ENCODE measurements at places on chromosomes 1 and 21. TPM values are rescaled to one million over a fixed set of nuclear protein-coding genes. Genes with fewer than 3 reads are reported as not detected.

DNA sequence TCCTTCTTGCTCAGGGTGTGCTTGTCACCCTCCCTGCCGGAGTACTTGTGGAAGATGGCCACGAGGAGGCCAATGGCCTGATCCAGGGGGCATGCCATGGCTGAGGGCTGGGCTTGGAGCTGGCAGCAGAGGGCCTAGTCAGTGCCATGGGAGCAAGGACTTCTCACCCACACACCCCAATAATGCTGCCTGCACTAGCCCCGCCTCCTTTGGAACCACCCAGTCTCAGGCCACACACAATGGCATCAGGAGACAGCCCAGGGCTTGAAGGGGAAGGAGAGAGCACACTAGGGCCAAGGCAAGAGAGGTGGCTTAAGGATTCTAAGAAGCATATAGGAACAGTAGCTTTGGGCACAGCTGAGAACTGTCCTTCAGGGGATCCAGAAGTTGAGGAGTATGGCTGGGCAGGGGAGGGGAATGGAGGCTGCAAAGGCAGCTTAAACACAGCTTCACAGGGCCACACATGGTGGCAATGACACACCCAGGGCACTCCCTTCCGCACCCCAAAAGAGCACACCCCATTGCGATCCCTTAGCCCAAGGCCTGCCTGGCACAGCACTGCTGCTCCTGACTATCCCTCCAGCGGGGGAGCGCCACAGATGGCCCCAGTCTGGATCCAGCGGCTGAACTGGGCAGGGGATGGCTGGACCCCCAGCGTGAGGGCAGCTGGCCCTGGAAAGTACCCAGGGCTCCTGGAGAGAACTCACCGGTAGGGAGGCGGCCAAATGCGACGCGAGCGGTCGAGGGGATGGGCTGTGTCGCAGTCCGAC, at the start of gene S100A6:
TSS of gene S100A6 (minus strand) at position 750 of the 770 bp plus-strand sequence. CDS start at position 98, 652 bp downstream.
- peak within 1 kb of the TSS; percentile 96 for H3K27ac ChIP-seq
- peak; percentile 36 for DNase-seq
- H3K4me3 ChIP-seq = peak within 1 kb of the TSS; percentile 91
- H3K27me3 ChIP-seq = no peaks in the 10 kb centered on the region

DNA sequence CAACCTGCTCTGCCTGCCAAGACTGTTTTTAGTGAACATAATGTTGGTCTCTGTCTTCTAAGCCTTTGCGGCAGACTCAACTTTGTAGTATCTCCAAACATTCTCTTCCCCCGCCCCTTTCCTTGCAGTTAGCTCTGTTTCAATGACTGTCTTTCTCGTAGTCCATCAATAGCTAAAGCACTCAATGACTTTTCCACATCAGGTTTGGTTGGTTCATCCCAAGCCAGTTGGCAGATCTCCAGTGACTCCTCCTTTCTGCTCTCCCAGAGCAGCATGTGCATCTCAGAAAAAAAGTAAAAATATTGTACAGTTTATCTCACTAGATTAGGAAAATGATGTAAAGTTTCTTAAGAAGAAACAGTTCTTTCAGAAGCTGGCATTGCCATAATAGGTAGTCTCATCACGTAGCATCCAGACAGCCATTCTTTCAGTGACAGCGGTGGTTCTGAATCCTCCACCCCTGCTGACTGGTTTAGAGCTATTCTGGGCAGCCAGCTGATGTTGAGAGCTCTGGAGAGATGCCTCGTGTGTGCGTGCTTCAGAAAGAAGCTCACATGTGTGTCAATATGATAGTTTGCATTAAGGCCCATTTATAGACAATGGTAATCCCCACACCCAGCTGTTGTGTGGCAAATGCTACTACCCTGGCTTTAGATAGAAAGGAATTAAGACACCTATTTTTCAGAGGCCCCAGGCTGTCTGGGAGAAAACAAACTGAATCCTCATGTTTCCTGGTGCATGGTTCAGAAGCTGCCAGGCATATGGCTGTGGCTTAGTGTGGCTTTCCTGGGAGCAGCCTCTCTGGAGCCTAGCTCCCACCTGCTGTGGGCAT, 53.2 kb downstream of the CNN3 start:
- peaks cover 8% of the 10 kb centered on the region for H3K27me3 ChIP-seq
- H3K4me1 ChIP-seq = peaks cover 14% of the 10 kb centered on the region
- no peak overlapping the region for H3K27ac ChIP-seq

DNA sequence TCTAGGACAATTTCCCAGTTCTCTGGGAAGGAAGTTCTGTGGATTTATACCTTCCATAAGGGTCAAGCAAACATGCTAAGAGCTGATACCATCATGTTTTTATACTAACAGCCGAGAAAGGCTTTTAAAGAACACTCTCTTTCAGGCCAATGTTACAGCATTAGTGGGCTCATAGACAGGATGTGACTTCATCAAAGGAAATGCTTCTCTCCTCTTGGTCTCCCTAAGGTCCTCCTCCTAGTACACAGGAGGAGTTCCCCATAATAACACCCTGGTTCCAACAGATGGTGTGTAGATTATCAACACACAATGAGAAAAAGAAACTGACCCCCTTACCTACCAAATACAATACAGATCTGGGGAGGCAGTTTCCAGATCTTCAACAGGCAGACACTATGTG, 26.7 kb upstream of the GLIS1 start:
- DNase-seq = no peak
- H3K4me3 ChIP-seq = peak overlapping the region; percentile 15
- peak overlapping the region; percentile 81 for H3K27ac ChIP-seq
- H3K4me1 ChIP-seq = peaks cover 34% of the 10 kb centered on the region
- H3K27me3 ChIP-seq = no peaks in the 10 kb centered on the region
- H3K36me3 ChIP-seq = peaks cover 17% of the 10 kb centered on the region

DNA sequence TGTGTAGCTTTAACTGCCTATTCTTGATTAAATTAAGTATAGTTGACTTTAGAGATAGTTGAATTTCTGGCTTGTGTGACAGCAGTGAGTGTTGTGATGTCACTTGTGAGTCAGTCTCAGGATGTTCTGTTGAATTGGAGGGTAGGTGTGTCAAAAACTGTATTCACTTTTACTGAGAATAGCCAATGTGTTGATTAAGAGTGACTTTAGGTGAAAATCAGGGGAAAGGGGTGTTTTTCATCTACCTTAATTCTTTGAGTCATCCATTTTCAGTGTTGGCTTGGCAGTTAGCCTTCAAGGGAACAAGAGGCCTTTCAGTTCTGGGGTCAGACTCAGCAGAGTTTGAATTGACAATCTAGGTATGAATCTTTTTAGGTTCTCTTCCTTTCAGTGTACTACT, 75.9 kb downstream of the CDC14A start:
- H3K4me3 ChIP-seq = no peak overlapping the region
- H3K36me3 ChIP-seq = peaks cover 36% of the 10 kb centered on the region
- peaks cover 57% of the 10 kb centered on the region for H3K4me1 ChIP-seq
- DNase-seq = no peak
- H3K27ac ChIP-seq = peak overlapping the region; percentile 7
- H3K27me3 ChIP-seq = peaks cover 2% of the 10 kb centered on the region

- no peak for DNase-seq
- no peaks in the 10 kb centered on the region for H3K36me3 ChIP-seq
- peaks cover 41% of the 10 kb centered on the region for H3K27me3 ChIP-seq
- H3K4me3 ChIP-seq = no peak overlapping the region
- H3K27ac ChIP-seq = no peak overlapping the region
Observed at GRCh38 chr1:25731626-25732370, 68.2 kb upstream of the SELENON start.

- no peak for DNase-seq
- H3K4me1 ChIP-seq = peaks cover 22% of the 10 kb centered on the region
- H3K36me3 ChIP-seq = peaks cover 4% of the 10 kb centered on the region
- H3K27ac ChIP-seq = no peak overlapping the region
- H3K27me3 ChIP-seq = peaks cover 26% of the 10 kb centered on the region
Observed at GRCh38 chr1:8145545-8146202, 119.6 kb upstream of the ERRFI1 start.

- no peak overlapping the region for H3K4me3 ChIP-seq
- H3K27ac ChIP-seq = no peak overlapping the region
- no peak for DNase-seq
- no peaks in the 10 kb centered on the region for H3K36me3 ChIP-seq
Observed at GRCh38 chr1:85490270-85490985, 25.5 kb upstream of the DDAH1 start.

DNA sequence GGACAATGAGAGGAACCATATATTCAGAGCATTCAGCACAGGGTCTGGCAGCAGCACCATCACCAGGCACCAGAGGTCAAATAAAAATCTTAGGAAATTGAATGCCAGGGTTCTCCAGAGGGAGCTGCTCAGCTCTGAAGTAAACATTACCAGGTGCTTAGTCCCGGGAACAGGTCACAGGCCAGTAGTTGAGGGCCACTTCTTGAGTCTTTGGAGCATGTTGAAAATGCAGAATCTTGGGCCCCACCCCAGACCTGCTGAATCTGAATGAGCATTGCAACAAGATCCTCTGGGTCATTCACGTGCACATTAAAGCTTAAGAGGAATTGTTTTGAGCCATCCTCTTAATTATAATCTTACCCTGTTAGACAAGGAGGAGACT, 33.8 kb downstream of the PHC2 start:
- H3K4me1 ChIP-seq = peaks cover 7% of the 10 kb centered on the region
- H3K27ac ChIP-seq = no peak overlapping the region
- peaks cover 15% of the 10 kb centered on the region for H3K27me3 ChIP-seq
- no peak overlapping the region for H3K4me3 ChIP-seq

DNA sequence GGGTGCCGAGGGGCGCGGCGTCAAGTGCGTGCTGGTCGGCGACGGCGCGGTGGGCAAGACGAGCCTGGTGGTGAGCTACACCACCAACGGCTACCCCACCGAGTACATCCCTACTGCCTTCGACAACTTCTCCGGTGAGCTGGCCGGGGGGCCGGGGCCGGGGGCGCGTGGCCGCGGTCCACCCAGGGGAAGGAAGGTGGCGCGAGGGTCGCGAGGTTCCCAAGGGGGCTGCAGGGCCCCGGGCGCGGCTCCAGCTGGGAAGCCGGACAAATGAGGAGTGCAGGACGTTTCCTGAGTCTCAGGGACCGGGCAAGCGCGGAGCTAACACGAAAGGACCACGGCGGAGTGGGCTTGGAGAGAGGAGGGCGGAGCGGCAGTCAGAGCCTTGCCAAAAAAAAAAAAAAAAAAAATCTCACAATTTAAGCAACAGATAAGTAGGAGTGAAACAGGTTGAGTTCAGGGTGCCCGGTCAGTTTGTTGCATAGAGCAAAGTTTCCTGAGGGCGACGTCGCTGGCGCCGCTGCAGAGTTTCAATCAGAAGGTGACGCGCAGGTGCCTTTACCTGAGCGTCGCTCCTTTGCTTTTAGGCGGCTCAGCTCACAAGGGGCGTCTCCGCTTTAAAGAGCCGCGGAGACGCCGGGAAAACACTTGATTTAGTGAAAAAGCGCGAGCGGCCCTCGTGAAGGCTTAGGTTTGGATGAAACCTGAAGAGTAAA, 750 bp downstream of the RHOU start:
- no peak overlapping the region for H3K27ac ChIP-seq
- peak overlapping the region; percentile 78 for H3K4me3 ChIP-seq
- DNase-seq = no peak
- H3K27me3 ChIP-seq = peaks cover 38% of the 10 kb centered on the region
- peaks cover 9% of the 10 kb centered on the region for H3K36me3 ChIP-seq

DNA sequence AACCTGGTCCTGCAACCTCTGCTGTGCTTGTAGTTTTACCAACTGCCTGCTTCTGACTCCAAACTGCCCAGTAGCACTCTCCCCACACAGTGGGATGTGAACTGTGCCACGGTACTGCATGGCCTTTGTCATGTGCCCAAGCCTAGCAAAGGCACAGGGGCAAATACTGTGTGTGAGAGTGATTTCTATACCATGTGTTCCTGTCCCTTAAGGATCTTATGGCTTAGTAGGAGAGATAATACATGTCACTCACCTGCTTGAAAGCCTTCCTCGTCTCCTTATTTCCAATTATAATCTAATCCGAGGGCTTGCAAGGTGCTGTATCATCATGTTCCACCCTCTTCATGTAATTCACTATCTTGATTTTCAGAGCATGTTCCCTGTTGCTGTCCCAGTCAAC, 51.3 kb downstream of the UBE4B start:
- no peaks in the 10 kb centered on the region for H3K27me3 ChIP-seq
- no peaks in the 10 kb centered on the region for H3K4me1 ChIP-seq
- H3K36me3 ChIP-seq = peaks cover 7% of the 10 kb centered on the region
- H3K4me3 ChIP-seq = no peak overlapping the region
- H3K27ac ChIP-seq = no peak overlapping the region

GRCh38 chr1:178518894-178519293, 6.0 kb downstream of the TEX35 start:
- no peak overlapping the region for H3K27ac ChIP-seq
- H3K4me1 ChIP-seq = no peaks in the 10 kb centered on the region
- H3K36me3 ChIP-seq = no peaks in the 10 kb centered on the region
- H3K4me3 ChIP-seq = no peak overlapping the region
- no peak for DNase-seq

GRCh38 chr21:8993284-8993942, 1528.0 kb upstream of the TPTE start:
- no peak for DNase-seq
- no peaks in the 10 kb centered on the region for H3K4me1 ChIP-seq
- H3K27ac ChIP-seq = no peak overlapping the region
- H3K27me3 ChIP-seq = no peaks in the 10 kb centered on the region

DNA sequence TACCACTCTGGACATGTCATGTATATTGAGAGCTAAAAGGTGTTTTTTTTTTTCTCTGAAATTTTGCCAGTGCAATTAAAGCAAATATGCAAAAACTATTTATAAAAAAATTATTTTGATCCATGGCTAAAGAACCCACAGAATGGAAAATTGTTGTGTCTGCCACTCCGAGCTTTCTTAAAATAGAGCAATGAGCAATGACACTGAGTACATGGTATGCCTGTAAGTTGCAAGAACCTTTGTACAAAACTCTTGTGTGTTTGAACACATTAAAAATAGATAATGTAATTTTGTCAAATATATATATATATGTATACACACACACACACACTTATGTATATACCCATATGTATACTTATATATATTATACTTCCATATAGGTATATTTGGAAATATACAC, 1530.9 kb upstream of the B3GALT2 start:
- no peak overlapping the region for H3K4me3 ChIP-seq
- H3K27me3 ChIP-seq = no peaks in the 10 kb centered on the region
- DNase-seq = no peak
- H3K36me3 ChIP-seq = no peaks in the 10 kb centered on the region
- H3K4me1 ChIP-seq = no peaks in the 10 kb centered on the region
- H3K27ac ChIP-seq = no peak overlapping the region

- peak overlapping the region; percentile 52 for H3K27ac ChIP-seq
- peaks cover 10% of the 10 kb centered on the region for H3K36me3 ChIP-seq
- H3K4me3 ChIP-seq = peak overlapping the region; percentile 76
- H3K4me1 ChIP-seq = peaks cover 29% of the 10 kb centered on the region
Observed at GRCh38 chr1:63318201-63318979, 4.0 kb upstream of the FOXD3 start.

PGLYRP4 gene
- not detected for total RNA-seq

PM20D1 gene
- total RNA-seq = 0.29 TPM

OR2L2 gene
- 0.08 TPM for total RNA-seq

ZSWIM5 gene
- 0.15 TPM for total RNA-seq

BCL2L15 gene
- total RNA-seq = 0.69 TPM

Data from activated T-helper 1 cell treated with anti-CD3 and anti-CD28 coated beads, Interleukin-12 subunit alpha, Interleukin-12 subunit beta, Interleukin-2, Interleukin-4 antibody, amounts not matched to agents 30 ng/mL and 10 ng/mL and 1 ng/mL, durations not matched to agents 14 hours and 24 hours and 36 hours (primary cell).